ENCODE measurements at places on chromosomes 1 and 21.

DNA sequence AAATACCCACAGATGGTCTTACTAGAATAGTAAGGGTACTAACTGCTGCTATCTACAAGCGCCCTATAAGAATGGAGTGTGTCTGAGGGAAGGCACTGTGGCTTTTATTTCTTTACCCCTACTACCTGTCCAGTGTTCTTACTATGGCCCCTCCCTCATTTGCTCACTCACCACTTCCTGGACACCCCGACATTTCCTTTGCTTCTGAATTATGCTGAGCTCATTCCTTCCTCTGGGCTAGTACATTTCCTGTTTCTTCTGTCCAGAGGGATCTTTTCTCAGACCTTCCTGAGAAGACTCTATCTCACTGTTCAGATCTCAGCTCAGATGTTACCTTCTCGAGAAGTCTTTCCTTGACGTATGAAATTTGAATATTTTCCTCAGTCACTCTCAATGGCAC, 192.1 kb upstream of the DAB1 start:
- DNase-seq: no peak

GRCh38 chr1:118073648-118074435, 111.2 kb downstream of the SPAG17 start:
- no peak for DNase-seq

DNA sequence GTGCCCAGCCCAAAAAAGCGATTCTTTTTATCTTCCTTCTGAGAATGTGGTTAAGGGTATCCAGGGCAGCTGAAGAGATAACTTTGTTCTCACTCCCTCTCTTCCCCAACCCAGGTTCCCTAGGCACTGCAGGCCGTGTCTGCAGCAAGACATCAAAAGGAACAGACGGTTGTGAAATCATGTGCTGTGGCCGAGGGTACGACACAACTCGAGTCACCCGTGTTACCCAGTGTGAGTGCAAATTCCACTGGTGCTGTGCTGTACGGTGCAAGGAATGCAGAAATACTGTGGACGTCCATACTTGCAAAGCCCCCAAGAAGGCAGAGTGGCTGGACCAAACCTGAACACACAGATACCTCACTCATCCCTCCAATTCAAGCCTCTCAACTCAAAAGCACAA, 11.4 kb downstream of the WNT2B start:
- DNase-seq: no peak

DNA sequence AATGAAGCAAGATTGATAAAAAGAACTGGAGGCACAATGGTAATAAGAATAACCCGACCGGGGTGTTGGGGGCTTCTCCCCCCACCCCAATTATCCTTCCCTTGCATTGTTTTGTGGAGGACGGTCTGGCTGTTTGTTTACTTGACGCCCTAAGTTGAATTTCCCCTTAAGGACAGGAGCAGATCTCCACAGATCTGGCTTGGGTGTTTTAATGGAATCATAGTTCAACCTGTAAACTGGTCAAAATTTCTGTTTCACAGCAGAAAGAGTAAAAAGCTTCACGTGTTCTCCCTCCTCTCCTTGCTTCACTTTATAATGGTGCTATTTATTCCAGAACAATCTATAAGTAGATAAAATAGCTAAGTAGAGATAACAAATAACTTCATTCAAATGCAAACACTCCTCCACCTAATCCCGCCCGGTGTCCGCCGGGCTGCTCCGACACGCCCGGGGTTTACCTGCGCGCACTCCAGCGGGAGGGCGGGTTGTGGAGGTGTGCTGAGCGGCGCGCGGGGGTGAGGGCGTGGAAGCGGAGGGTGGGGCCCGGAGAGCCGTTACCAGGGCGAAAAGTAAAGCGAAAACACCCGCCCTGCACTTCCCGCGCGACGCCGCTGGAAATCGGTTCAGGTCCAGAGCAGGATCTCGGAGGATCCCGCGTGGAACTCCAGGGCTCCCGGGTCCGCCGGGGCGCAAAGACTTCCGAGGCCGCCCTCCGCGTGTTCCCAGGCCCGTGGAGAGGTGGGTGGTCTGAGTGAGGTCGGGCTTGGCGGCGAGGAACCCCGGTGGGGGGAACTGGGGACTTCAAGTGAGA, 2.0 kb upstream of the ATF3 start:
- no peak for DNase-seq

- DNase-seq: no peak
Observed at GRCh38 chr1:226064816-226065248, 2.3 kb downstream of the H3-3A start.

- DNase-seq: no peak
Observed at GRCh38 chr1:62897788-62898187, 113.9 kb downstream of the ATG4C start.

DNA sequence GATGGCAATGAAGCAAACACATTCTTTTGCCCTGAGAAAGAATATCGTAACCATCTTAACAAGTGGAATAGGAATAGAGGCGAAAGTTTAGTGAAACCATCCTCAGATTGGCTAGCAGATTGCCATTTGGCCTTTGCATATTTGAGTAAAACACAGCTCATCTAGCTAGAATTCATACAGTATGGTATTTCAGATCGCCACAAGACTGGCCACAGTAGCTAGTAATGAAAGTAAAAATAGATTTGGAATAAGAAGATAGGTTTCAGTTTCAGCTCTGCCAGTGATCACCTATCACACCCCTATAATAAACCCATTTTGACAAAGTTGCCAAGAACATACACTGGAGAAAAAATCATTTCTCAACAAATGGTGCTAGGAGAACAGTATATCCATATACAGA, 294.9 kb downstream of the LRRIQ3 start:
- DNase-seq: no peak

GRCh38 chr1:32501865-32502264, 37.0 kb downstream of the ZBTB8B start:
- DNase-seq: no peak

DNA sequence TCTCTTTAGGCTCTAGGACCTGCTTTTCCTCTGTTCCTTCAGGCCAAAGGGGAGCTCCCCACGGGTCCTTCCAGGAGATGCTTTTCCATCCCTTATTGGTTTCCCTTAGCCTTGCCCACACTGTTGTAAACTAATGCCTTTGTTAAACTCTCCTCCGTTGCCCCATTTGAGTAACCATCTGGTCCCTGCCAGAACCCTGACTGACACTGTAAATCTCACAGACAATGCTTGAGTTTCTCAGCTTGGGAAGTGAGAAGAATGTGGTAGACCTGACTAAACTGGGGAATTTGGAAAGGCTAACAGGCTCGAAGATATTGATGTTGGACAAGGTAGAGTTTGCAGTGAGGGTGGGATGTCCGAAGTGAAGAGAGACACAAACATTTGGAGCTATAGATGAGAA, 11.4 kb downstream of the AKNAD1 start:
- DNase-seq: no peak

- DNase-seq: no peak
Observed at GRCh38 chr1:37033355-37034101, 787 bp downstream of the GRIK3 start.

DNA sequence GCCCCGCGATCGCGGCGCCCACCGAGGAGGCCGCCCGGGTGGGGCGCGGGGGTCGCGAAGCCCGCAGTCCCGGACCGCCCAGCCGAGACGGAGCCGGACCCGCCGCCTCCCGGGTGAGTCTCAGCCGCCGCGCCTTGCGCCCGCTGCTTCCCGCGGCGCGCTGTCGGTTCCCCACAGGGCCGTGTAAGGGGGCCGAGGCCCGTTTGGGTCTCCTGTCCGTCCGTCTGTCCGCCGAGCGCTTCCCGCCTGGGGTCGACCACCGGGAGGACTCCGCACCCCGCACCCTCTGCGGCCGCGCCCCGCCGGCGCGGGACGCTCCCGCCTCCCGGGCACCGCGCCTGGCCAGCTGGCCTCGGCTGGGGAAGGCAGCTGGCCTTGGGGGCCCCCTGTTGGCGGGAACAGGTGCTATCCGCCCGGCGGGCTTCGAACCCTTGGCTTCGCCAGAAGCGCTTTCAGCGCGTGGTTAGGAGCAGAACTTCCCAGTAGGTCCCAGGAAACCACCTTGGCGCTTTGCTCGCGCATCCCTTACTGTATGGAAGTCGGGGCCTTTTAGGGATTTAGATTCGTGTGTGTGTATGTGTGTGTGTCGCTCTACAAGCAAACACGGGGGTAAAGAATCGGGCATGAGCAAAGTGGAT, 414 bp downstream of the TMEM51 start:
- DNase-seq: no peak

- no peak for DNase-seq
Observed at GRCh38 chr1:7247791-7248548, 462.7 kb downstream of the CAMTA1 start.

GRCh38 chr1:38344716-38345115, 298.1 kb upstream of the POU3F1 start:
- no peak for DNase-seq

DNA sequence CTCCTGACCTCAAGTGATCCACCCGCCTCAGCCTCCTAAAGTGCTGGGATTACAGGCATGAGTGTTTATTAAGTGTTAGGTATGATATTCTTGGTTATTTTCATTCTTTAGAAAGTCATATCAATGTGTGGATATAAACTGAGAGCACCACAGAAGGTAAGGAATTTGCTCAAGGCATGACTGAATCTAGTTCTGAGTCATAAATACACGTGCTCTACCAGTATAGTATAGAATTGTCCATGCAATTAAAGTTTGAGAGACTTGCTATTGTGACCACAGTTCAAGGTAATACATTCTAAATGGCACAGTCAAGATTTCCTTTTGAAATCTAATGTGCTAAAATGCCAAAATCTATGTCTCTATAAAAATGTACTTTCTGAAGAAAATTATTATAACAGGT, 401.1 kb upstream of the CHRM3 start:
- no peak for DNase-seq

DNA sequence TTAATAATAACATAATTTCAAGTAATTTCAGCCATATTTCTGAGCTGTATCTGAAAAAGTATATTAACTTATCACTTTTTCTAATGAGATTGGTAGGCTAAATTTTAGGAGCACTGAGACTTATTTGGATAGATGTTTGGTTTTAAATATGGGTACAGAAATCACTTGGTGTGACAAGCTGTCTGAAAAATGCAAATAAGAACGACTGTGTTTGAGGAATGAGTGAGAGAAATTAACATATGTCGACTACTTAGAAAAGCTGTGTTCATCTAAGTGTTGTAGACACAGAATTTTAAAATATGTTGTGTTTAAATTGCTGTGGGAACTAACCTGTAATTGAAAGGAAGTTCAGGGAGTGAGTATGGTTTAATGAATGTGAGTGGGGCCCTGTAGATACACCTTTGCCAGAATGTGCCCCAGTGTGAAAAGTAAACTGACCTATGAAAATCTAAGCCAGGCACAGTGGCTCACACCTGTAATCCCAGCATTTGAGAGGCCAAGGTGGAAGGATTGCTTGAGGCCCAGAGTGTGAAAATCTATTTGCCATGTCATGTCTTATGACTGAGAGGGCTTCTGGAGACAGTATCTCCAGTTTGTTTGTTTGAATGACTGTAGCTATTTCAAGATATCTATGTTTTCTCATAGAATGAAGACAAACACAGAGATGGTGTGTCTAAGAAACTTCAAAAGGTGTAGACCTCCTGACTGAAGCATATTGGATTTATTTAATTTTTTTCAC, 53.8 kb upstream of the LRRC8C start:
- DNase-seq: no peak

- no peak for DNase-seq
Observed at GRCh38 chr1:208192995-208193394, 51.2 kb downstream of the PLXNA2 start.

DNA sequence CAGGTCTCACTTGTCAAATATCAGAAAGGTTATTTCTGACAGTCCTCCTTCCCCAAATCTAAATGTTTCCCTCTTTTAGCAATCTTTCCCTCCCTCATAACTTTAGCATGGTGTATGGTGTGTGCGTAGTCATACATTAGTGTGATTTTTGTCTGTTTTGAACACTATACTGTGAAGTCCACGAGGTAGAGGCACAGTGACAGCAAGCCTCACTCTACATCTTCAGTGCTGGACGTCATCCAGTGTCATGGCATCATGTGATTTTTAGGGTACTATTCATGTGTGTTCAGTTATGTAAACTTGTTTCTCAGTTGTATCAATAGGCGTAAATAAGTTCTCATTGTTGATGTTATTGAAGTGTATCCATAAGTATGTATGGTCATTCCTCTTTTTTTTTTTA, 39.1 kb downstream of the DYRK1A start:
- DNase-seq: no peak

GRCh38 chr1:35555601-35556477, 1.4 kb downstream of the KIAA0319L start:
- DNase-seq: no peak

- DNase-seq: no peak
Observed at GRCh38 chr1:83813576-83813975, 185.4 kb downstream of the TTLL7 start.

DNA sequence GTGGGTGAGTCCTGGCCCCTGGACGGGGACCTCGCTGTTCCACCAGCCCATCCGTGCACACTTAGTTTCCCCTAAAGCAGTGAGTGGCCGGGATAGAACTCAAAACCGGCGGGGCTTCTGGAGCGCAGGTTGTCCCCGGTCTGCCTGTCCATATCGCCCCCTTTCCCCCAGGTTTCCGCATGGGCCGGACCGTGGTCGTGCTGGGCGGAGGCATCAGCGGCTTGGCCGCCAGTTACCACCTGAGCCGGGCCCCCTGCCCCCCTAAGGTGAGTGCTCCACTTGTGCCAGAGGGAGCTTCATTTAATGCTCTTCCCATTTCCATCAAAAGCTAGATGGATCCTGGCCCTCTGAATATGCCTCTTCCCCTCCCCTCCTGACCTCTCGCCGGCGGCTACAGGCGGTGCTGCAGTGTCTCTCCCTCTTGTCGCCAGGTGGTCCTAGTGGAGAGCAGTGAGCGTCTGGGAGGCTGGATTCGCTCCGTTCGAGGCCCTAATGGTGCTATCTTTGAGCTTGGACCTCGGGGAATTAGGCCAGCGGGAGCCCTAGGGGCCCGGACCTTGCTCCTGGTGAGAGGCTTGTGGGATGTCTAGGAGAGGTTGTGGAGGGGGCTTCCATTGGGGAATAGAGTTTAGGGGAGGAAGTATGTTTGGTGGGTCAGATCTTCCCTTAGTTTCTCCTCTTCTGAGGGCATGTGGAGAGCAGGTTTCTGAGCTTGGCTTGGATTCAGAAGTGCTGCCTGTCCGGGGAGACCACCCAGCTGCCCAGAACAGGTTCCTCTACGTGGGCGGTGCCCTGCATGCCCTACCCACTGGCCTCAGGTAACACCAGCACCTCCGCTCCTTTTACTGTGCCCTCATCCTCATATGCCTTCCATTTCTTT, 683 bp downstream of the PPOX start:
- DNase-seq: no peak

DNA sequence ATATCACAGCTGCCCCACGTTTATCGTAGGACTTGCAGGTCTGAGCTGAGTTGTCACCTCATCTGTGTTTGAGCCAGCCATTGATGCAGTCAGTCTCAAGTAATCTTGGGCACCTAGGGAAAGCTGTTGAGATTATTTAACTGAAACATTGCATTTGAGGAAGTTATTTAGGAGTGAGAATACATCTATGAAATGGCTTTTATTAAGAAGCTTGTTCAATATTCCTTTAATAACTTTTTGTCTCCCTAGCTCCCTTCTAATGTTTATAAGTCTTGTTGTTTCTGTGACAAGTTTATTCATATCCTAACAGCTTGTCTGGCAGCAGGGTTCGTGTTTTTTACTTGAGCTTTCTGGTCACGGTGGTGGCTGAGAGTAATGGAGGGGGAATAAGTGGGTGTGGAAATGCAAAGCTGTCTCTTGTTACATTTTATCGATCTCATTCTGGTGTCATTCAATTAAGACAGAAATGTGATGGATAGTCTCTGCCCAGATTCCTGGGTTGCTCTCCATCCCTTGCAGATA, 555.9 kb downstream of the USP25 start:
- no peak for DNase-seq

Data from amygdala (tissue), 56 donors.